ENCODE measurements at places on chromosomes 12 and 14.

- DNase-seq: no peak
- H3K4me3 ChIP-seq: no peak overlapping the region
- peaks cover 20% of the 10 kb centered on the region for H3K36me3 ChIP-seq
- H3K27me3 ChIP-seq: no peaks in the 10 kb centered on the region
These were observed 16.4 kb upstream of the SRP54 start for GRCh38 chr14:34966413-34966812.

DNA sequence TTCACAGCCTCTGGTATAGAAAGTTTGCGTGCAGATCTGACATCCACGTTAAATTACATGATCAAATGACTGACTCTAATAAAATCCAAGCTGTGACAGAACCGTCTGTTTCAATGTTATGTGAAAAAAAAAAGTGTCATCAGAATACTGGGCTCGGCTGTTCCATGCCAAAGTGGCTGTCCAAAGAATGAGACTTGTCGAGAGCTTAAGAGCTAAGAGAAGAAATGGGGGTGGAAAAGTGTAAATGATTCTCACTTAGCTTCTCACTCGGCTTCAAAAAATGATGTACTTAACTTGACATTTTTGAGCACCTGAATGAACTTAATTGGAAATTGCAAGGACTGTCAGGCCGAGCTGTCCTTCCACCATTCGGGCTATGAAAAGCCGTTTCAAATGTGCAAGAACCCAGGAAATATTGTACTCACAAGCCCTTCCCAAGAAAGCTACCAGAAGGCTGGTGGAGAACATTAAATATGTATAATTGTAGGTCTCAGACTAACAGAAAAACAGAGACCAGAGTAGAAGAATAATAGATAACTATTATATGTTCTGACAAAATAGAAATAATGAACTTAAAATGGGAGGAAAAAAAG lies 78.0 kb downstream of the DIO3 start:
- H3K36me3 ChIP-seq: no peaks in the 10 kb centered on the region
- no peak overlapping the region for H3K4me3 ChIP-seq
- H3K4me1 ChIP-seq: no peaks in the 10 kb centered on the region
- no peaks in the 10 kb centered on the region for H3K27me3 ChIP-seq
- H3K27ac ChIP-seq: no peak overlapping the region
- DNase-seq: no peak

- no peak for DNase-seq
- peaks cover 24% of the 10 kb centered on the region for H3K36me3 ChIP-seq
- H3K27ac ChIP-seq: no peak overlapping the region
- no peaks in the 10 kb centered on the region for H3K27me3 ChIP-seq
- peaks cover 3% of the 10 kb centered on the region for H3K4me1 ChIP-seq
- no peak overlapping the region for H3K4me3 ChIP-seq
These were observed 15.2 kb upstream of the CDK2AP1 start for GRCh38 chr12:123286652-123287373.

DNA sequence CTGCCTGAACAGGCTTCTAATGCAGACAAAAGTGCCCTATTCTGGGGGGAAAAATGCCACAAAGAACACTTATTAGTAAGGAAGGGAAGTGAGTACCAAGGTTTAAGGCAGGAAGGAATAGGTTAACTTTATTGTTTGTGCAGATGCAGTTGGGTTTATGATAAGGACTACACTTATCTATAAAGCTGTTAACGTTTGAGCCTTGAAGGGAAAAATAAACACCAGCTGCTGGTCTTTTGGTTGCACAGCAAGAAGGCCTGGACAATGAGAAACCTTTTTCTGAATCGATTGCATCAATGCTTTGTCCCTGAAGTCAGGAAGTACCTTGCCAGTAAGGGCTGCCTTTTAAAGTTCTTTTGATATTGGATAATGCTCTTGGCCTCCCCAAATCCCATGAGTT lies 407.8 kb downstream of the ATP23 start:
- no peak overlapping the region for H3K4me3 ChIP-seq
- DNase-seq: no peak
- H3K4me1 ChIP-seq: no peaks in the 10 kb centered on the region
- H3K36me3 ChIP-seq: no peaks in the 10 kb centered on the region
- no peak overlapping the region for H3K27ac ChIP-seq
